ENCODE measurements at places on chromosomes 16 and 17.

- DNase-seq = no peak
These were observed at the start of gene NHERF2 for GRCh38 chr16:2026461-2027023. TSS of gene NHERF2 (plus strand) at chr16:2026902. CDS start at chr16:2027006, 104 bp downstream.

DNA sequence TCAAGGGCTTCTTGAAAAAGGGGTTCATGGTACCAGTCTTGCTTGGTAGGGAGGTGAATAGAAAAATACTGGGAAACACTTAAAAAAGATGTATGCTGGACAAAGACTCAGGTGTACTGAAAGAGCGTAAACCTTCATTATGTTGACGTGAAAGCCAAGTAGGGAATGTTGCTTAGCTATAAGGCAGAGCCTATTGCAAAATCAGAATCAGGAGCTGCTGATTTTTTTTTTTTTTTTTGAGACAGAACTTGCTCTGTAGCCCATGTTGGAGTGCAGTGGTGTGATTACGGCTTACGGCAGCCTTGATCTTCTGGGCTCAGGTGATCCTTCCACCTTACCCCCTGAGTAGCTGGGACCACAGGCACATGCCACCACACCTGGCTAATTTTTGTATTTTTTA, 3.9 kb downstream of the TMEM94 start:
- DNase-seq = no peak

DNA sequence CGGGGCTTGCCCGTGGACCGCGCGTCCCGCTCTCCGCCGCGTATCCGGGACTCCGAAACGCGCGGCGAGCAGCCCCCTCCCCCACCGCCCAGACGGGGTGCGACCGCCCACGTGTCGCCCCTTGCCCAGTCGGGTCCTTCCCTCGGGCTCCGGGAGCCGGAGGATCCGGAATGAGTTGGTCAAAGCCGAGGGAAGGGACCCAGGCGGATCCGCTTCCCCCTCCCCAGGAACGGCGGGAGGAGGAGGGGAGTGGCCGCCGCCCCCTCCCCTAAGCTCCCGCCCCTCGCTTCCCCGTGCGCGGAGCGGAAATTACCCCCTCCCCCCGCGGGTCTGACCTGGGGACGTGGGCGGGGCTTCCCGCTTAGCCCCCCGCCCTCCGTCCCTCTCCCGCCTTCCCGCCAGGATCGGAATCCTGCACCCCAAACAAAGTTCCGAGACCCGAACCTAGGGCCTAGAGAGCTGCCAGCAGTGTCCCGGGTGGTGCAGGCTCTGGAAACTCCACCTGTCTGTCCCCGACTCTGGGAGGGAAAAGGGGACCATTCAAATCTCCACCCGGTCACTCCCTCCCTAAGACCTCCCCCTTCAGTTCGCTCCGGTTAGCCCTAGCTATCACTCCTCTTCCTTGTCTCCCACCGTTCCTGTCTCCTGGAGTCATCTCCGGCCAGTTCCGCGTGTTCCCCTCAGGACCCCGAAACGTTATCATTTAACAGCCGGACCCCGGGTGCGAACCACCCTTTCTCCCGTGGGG, 1.0 kb upstream of the IGF2BP1 start:
- peak; percentile 57 for DNase-seq

GRCh38 chr17:4947411-4948165, 742 bp downstream of the PFN1 start:
- peak; percentile 65 for DNase-seq

- DNase-seq = peak; percentile 55
These were observed 29.0 kb upstream of the HOXB13 start for GRCh38 chr17:48757524-48757961.

DNA sequence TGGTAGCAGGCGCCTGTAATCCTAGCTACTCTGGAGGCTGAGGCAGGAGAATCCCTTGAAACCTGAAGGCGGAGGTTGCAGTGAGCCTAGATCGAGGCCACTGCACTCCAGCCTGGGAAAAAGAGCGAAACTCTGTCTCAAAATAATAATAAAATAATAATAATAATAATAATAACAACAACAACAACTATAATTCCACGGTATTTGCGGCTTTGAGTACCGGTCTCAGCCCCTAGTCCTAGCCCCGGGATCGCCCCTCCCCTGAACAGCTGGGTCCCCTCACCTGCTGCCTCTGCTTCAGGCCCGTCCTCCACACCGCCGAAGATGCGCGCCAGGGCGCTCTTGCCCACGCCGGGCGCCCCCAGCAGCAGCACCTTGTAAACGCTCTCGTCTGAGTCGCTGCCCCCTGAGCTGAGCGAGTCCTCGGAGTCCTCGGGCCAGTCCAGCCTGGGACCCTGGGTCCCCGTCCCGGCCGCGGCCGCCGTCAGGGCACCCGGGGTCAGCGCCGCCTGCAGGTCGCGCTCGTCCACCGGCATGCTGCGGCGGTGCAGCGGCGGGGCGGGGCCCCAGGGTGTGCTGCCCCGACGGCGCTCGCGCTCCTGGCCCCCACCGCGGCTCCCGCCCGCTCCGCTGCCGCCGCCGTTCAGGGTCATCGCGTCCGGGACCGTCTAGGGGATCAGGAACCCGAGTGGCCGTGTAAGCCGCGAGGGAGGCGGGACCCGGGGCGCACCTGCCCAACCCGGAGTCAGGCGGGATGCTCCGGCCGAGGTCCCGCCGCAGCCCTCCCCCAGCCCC, 611 bp downstream of the RRAD start:
- no peak for DNase-seq
